Progenitor cell of endocrine pancreas (in vitro differentiated cells): ENCODE measurements at places on chromosomes 2 and 18. TPM values are rescaled to one million over a fixed set of nuclear protein-coding genes. Genes with fewer than 3 reads are reported as not detected.

ALK gene
- total RNA-seq, result 0.11 TPM in 1 of 2 replicates, not detected in the other

ANKRD30B gene
- total RNA-seq, result not detected in 2 replicates

CCDC102B gene
- total RNA-seq, result 3.1 and 4.4 TPM in 2 replicates

SKOR2 gene
- total RNA-seq, result not detected in 2 replicates

DNA sequence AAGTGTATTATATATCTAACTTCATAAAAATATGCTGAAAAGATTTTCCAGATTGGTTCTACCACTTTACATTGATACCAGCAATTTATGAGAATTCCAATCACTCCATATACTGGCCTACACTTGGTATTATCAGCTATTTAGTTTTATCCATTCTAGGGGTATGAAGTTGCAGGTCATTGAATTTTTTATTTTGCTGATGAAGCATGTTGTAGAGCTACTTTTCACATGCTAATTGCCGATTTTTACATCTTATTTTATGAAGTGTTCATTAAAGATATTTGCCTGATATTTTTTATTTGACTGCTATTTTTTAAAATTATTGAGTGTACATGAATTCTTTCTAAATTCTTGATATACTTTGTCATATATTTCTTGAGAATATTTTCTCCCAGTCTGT, 542.1 kb downstream of the ADCYAP1 start:
- no peak overlapping the region for H3K27ac ChIP-seq
- H3K36me3 ChIP-seq, result no peaks in the 10 kb centered on the region
- no peak for DNase-seq
- H3K27me3 ChIP-seq, result no peaks in the 10 kb centered on the region
- H3K4me3 ChIP-seq, result no peak overlapping the region

DNA sequence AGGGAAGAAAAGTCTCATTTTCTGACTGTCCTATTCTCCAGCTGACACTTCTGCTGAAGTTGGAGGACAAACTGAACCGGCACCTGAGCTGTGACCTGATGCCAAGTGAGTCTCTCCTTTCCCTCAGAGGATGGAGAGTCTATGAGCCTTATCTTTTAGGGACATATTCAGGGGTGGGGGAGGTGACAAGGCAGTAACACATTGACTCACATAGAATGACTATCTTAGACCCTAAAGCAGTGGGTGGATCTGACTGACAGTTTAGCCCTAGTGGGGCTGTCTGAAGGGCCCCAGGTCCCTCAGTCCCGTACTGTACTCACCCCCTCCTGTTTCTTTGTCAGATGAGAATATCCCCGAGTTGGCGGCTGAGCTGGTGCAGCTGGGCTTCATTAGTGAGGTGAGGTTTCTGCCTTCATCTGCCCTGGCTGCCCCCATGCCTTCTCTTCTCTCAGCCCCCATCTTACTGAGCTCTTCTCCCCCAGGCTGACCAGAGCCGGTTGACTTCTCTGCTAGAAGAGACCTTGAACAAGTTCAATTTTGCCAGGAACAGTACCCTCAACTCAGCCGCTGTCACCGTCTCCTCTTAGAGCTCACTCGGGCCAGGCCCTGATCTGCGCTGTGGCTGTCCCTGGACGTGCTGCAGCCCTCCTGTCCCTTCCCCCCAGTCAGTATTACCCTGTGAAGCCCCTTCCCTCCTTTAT, 805 bp upstream of the KRTCAP3 start:
- no peak overlapping the region for H3K4me3 ChIP-seq

DNA sequence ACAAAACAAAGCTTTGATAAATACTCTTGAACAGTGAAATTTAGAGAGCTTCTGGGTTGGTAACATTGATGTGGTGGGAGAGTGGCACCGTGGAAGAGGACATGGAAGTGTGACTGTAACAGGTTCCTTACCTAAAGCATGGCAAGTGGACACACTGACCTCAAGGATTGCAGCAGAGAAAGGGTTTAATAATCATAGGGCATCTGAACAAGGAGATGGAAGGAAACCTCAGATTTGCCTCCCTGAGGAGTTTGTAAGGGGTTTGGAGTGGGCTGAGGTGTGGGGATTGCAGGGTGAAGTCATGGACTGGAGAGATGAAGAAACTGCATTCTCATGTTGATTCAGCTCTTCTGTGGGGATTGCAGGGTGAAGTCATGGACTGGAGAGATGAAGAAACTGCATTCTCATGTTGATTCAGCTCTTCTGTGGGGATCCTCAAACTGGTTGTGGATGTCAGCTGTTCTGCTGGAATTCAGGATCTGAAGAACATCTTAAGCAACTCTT, 83.8 kb upstream of the TLK1 start:
- H3K36me3 ChIP-seq, result peaks cover 2% of the 10 kb centered on the region
- H3K27me3 ChIP-seq, result no peaks in the 10 kb centered on the region
- H3K27ac ChIP-seq, result no peak overlapping the region
- no peak overlapping the region for H3K4me3 ChIP-seq
- no peaks in the 10 kb centered on the region for H3K4me1 ChIP-seq

- no peaks in the 10 kb centered on the region for H3K27me3 ChIP-seq
- H3K4me1 ChIP-seq, result peaks cover 16% of the 10 kb centered on the region
- no peak for DNase-seq
- H3K27ac ChIP-seq, result no peak overlapping the region
- peaks cover 8% of the 10 kb centered on the region for H3K36me3 ChIP-seq
These were observed 35.7 kb downstream of the STK39 start for GRCh38 chr2:168211664-168212163.

DNA sequence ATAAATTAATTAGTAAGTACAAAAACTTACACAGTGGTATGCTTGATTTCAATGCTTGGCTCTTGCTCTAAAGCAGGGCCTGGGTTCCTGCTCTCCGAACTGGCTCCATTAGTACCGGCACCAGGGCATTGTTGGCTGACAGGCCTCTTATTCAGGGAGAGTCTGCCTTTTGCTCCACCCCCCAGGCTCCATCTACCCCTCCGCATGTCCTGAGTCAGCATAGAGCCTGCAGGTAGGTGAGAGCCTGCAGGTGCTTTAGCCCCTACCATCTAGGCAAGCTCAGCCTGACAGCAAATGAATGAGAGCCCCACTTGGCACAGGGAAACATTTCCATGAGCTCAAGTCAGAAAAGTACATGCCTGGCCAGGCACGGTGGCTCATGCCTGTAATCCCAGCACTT, 35.1 kb upstream of the EFHD1 start:
- no peak overlapping the region for H3K4me3 ChIP-seq
- no peak overlapping the region for H3K27ac ChIP-seq
- H3K27me3 ChIP-seq, result peaks cover 3% of the 10 kb centered on the region
- no peak for DNase-seq
- no peaks in the 10 kb centered on the region for H3K36me3 ChIP-seq
